ENCODE measurements at places on chromosomes 7 and 10. TPM values are rescaled to one million over a fixed set of nuclear protein-coding genes. Genes with fewer than 3 reads are reported as not detected.

- no peak for DNase-seq
Observed at GRCh38 chr7:47349401-47349800, 232.5 kb downstream of the TNS3 start.

DNA sequence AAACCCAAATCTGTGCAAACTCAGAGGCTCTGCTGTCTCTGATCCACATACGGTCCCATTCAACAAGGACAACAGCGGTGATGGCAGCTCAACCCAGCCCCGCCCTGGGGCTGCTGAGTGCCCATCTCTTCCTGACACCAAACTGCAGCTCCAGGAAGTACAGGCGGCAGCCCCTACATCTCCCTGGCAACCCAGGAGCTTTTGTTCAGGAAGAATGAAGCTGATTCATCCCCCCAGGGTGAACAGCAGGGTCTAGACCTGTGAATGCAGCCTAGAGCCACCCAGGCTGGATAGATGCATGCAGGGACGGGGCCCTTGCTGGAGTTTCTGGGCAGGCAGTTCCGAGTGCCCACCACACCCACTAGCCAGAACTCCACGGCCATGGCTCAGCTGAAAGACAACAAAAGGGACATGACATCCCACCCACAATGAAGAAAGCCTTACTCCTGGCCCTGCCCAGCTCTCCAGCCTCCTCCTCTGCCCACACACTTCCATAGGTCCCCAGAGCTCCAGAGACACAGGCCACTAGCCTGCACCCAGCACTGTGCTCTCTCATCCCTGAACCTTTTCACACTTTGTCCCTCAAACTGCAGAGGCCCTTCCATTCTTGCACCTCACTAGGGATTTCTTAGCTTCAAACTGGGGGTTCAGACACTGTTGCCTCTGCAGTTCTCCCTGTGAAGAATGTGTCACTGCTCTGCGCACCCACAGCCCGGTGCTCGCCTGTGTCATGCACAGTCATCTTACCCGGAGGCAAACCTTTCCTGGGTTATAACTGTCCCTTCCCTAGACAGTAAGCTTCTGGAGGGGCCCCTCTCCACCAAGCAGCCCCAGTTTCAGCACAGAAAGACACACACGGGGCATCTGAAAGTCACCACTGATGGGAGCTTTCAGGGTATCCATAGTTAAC lies 99.1 kb downstream of the GRID1 start:
- no peak for DNase-seq

TRIM50 gene
- total RNA-seq: not detected

A1CF gene
- total RNA-seq: not detected

DNA sequence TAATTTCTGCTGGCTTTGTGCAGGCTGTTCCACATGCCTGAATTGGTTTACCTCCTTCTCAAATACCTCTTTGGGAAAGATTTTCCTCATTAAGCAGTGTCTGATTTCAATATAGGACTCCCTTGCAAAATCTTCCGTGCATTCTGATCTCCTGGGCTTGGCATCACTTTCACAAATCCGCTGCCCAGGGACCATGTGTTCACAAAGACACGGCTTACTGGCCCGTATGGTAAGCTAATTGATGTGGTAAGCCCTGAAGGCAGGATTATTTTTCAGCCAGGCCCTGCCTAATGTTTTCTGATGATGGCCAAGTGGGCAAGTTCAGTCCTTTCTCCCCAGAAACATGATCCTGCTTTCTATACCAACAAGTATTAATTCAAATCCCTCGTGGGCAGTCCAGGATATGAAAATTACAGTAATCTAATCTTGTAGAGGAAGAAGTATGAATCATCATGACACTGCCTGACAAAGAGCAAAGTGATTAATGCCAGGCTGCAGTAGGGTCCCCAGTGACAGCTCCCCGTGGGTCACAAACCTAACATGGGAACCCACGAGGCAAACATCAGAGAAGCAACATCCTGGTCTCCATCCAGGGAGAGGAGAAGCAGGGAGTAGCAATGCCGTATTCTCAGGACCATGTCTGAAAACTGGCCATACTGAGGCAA lies 11.6 kb upstream of the SVIL start:
- no peak for DNase-seq

GRCh38 chr10:30445711-30446110 lies 11.7 kb downstream of the MAP3K8 start:
- DNase-seq: no peak

SLC13A4 gene
- total RNA-seq: not detected

DNA sequence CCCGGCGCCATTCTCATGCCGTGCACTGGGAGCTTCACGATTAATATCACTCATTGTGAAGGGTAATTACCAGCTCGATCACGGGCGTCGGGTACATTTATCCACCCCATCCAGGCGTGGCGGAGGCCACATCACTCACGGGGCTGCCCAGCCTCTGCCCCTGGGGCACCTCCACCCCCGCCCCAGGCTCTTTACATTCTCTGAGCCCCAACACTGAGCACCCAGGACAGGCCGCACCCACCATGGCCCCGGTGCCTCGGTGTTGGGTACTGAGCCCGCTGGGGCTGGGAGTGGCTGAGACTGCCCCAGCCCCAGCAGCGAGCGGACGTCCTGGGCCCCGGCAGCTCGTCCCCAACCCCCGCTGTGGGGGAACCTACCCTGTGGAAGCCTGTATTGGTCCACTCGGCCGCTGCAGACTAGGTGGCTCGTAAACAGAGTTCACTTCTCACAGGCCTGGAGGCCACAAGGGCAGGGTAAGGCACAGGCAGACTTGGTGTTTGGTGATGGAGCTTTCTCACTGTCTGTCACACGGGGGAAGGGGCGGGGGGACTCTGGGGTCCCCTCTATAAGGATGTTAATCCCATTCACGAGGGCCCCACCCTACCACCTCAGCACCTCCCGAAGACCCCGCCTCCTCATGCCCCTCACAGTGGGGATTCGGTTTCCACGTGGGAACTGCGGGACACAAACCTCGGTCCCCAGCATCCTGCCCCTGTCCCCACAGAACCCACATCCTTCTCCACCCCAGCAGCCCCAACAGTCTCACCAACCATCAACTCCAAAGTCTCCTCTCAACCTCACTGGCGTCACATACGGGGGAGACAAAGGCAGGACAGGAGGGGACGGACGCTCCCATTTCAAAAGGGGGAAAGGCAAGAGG lies 184.1 kb downstream of the ELFN1 start:
- DNase-seq: no peak

Measured in CD4-positive, alpha-beta T cell (primary cell).